Retina (tissue), 1 donor: ENCODE measurements at places on chromosomes 11 and 22.

GRCh38 chr22:39600491-39601179, 30.1 kb downstream of the CACNA1I start:
- DNase-seq: no peak

GRCh38 chr11:134346976-134347350, 15.2 kb downstream of the GLB1L2 start:
- no peak for DNase-seq

GRCh38 chr22:32204040-32204855, 625 bp downstream of the RFPL2 start:
- DNase-seq: peak; percentile 49

DNA sequence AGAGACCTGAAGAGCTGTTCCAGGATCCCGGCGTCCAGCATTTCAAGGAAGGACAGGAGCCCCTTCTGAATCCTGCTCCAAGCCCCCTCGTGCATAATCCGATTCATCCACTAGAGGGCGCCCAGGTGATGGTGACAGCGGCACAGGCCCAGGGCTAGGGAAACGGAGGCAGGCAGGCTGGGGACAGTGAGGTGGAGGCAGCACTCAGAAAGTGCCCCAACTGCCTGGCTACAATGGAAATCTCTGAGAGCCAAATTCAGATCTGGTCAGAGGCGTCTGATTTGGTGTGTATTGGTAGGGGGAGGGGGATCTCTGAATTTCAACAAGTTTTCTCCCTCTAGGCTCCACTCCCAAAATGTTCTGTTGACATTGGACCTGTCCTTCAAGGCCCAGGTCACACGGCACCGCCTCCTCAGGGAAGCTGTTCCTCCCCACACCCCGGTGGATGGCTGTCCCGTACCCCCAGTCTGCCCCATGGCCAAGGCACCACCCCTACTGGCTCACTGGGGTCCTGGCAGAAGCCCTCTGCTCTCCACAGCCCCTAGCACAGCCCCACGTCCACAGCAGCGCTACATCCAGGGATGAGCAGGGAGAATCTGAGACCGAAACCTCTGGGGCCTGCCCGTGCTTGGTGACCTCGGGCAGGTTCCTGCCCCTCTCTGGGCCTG, 142.9 kb downstream of the CRYBB2 start:
- peak; percentile 82 for DNase-seq
